Lower leg skin (tissue), 4 donors: ENCODE measurements at places on chromosomes 3 and 15. TPM values are rescaled to one million over a fixed set of nuclear protein-coding genes. Genes with fewer than 3 reads are reported as not detected.

DNA sequence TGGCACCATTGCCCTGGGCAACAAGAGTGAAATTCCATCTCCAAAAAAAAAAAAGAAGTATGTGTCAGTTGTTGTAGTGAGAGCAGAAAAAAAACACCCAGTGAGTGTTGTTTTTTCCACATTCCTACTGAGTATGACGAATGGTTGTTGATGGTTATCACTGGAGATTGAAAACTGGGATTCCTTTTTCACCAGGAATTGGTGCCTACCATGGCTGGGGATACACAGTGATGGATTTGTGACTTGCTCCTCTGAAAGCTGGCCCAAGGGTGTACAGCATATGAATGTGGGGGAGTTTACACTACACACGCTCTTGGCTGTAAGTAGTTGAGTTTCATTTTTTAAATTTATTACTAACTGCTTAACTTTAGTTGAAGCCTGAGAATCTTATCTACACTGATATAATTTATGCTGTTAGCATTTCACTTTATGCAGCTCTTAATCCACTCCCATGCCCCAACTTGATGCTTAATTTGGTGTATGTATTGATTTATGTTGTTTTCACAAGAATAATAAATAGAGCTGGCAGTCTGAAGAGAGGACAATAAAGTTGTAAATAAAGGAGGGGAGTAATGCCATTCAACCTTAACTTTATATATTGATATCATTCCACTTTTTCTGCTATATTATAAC is 56.0 kb upstream of the MME start:
- no peak for DNase-seq

DNA sequence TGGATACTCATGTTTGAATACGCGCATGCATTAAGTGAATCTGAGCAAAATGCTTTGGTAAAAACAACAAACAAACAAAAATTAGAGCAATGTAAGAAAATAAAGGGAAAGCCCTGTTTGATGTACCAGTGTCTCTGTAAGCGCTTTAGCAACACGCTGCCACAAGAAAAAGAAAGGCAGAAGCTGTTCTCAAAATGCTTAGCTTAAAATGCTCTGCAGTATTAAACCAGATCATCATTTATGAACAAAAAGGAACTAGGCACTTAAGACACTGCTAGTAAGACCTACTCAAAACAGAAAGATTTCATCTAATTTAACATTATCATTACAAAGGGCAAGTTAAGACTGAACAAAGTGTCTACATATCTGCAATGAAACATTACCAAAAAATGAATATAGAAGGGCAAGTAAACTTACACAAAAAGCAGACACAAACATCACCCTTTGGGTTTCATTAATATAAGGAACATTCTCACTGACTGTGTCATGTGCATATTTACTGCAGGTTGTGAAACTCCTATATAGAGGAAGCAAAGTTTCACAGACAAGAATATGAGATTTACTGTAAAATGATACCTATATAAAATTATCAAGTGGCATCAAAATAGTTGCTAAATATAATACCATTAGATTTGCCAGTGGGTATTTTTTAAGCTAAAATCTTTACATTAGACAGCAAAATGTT is 102.1 kb downstream of the FBXL22 start:
- DNase-seq = no peak

- no peak for DNase-seq
Measured at GRCh38 chr3:150104564-150104963, 133.9 kb upstream of the PFN2 start.

Gene CRABP1
- total RNA-seq = 2.0 TPM

Gene ABCC5
- 14.3 TPM for total RNA-seq
